ENCODE measurements at places on chromosomes 16 and 17.

DNA sequence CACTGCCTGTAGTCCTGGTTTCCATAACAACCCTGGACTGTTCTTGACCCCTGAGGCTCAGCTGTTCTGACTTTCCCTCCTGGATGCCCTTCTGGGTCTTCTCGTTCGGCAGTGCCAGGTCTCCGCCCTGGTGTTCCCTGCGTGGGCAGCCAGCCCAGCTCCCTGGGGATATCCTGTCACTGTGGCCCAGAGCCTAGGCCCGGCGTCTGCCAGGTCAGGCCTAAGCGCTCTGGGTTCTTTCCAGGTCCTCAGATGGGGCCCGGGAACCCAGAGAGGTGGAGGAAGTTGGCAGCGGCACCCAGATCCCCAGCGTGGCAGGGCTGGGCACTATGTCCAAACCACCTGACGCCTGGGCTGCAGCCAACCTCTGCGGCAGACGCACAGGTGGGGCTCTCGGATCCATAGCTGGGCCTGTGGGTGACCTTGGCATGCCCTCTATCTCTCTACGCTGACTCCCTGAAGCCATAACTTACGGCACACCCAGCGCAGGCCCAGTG lies 12.5 kb upstream of the ATP2A3 start:
- DNase-seq: no peak

- DNase-seq: no peak
Observed at GRCh38 chr17:74800531-74800930, 24.4 kb upstream of the NAT9 start.

GRCh38 chr17:55432358-55433028 lies 10.9 kb upstream of the MMD start:
- DNase-seq: no peak

DNA sequence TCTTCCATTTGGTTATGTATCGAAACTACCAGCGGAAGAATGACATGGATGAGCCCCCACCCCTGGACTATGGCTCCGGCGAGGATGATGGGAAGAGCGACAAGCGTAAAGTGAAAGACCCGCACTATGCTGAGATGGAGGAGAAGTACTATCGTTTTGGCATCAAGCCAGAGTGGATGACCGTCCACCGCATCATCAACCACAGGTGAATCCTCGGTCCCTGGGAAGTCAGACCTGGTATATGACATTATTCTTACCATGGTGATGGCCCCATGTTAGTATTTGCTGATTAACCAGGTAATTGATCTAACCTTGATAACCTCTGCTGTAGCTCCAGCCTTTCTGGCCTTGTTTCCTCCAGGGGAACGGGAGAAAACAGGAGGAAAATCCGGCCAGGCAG lies 8.5 kb downstream of the CHD3 start:
- no peak for DNase-seq

GRCh38 chr16:15487336-15488284 lies 53.2 kb downstream of the BMERB1 start:
- no peak for DNase-seq

DNA sequence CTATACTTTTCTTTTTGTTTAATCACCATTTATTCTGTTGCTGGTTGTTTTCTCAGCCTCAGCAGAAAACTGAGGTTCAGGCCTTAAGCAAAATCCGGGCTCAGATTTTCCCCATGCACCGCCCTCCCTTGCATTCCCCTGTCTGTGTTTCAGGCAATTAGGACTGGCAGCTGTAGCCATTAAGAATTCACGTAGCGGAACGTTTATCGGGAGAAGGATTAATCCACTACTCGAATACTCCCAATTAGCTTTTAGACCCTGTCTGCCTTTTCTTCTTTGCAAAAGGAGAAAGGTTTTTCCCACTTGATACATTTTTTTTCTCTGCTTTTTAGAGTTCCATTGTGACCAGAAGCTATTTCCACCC lies 173.1 kb downstream of the RPTOR start:
- DNase-seq: no peak

GRCh38 chr16:2223942-2224486 lies 623 bp downstream of the E4F1 start:
- DNase-seq: no peak

DNA sequence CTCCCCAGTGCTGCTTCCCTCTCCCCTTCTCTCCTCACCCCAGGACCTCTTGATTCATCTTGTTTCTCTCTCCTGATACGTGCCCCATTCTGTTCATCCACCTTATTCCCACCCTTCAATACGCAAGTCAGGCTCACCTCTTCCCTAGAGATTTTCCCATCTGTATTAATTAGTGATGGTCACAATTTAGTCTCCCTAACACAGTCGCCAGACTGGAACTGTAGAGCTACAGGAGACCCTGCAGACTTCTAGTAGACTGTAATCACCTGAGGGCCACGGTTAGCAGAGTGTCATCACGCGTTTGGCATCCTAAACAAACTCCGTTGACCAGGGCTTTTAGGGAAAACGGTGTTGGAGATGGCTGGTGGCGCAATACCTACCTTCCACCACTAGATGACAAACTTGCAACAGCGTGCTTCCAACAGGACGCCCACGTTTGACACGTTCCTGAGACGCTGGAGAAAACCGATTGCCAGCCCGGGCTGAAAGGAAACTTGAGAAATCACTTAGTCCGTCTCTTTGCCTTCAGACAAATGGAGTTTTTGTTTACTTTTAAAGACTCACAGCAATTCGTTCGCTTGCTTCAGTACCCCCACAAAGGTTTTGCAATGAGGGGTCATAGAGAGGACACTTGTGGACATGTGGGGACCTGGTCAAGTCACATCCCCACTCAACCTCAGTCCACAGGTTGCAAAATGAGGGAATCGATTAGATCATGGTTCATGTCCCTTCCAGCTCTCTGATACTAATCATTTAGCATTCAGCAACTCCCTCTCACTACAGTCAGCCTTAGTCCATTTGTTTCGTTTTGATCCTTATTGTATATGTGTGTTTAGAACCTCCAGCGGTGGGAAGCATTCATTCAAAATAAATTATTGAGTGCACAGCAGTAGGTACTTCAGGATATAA lies 20.6 kb downstream of the MYL4 start:
- DNase-seq: peak; percentile 87

DNA sequence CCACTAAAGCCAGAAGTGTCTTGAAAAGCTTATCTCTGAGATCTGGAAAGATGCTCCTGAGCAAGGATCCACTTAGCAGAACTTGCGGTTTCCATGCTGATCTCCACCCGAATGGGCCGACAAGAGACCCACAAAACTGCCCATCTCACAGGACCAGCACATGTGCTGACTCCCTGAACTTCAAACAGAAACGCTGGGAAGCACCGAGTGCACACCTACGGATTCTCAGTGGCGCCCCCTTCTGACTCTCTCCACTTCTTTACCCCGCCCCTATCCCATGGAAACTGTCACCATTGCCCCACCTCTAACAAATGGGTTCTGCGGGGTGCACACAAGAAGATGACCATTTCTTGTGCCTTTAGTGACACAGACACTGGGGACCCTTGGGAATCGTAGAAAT lies 21.4 kb downstream of the CDRT4 start:
- no peak for DNase-seq
